ENCODE measurements at places on chromosomes 2 and 18.

- DNase-seq = no peak
These were observed 173.6 kb downstream of the ADCYAP1 start for GRCh38 chr18:1078301-1078700.

DNA sequence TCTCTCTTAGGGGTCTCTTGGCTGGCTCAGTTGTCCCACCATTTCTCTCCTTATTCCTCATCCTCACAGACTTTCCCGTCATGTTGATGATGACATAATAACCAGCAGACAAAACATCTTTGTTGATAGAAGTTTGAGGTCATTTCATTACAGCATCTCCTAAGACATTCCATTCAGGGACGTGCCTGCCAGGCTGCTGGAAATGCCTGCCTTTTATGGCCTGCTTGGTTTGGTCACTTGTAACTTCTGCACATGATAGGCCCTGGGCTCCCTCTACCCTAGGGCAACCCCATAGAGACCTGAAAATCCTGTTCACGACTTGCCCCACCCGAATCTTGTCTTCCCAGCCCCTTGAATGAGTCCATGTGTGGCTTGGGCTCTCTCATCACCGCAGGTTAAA is 81.7 kb downstream of the SDC1 start:
- no peak for DNase-seq

- no peak for DNase-seq
These were observed 16.6 kb upstream of the PIK3C3 start for GRCh38 chr18:41938445-41938844.

DNA sequence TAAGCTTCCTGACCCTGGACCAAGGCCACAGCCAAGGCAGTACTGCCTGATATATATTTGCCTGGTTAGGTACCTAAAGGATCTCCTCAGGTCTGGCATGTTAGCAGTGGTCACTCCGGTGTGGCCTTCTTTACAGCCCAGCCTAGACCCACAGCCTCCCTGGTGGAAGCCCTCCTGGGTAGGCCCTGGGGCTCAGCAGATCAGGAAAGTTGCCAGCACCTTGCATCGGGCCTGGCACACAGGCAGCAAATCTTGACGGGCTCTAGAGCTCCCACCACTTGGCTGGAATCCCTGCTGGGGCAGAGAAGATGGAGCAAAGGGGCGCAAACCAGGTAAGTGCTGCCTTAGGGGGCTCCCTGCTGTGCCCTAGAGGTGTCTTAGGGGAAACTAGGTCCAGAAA is 40.9 kb upstream of the ATP6V1B1 start:
- no peak for DNase-seq

- DNase-seq = no peak
These were observed 13.3 kb downstream of the ANKRD44 start for GRCh38 chr2:197297266-197297665.

- DNase-seq = no peak
These were observed at the start of gene CFAP65 for GRCh38 chr2:219041252-219041651. TSS of gene CFAP65 (minus strand) at chr2:219041516. CDS start at chr2:219039048, 2,468 bp downstream.

DNA sequence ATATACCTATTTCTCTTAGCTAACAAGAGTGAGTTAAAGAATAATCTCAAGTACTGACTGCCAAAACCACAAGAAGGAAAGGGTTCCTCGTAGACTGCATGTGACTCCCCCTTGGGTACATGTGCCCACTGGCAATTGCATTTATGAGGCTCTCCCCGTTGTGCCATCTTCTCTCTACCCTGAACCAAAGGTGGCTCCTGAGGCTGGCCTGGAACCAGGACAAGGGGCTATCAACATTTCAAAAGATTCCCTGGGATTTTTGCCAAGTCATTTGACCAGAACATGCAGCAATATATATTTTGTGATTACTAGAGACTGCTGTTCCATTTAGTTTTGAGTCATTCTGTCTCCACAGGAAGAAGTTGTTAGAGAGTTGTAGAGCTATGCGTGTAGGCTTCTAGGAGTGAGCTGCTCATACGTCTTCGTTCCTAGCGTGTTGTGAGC is 45.8 kb downstream of the LAMA3 start:
- no peak for DNase-seq

DNA sequence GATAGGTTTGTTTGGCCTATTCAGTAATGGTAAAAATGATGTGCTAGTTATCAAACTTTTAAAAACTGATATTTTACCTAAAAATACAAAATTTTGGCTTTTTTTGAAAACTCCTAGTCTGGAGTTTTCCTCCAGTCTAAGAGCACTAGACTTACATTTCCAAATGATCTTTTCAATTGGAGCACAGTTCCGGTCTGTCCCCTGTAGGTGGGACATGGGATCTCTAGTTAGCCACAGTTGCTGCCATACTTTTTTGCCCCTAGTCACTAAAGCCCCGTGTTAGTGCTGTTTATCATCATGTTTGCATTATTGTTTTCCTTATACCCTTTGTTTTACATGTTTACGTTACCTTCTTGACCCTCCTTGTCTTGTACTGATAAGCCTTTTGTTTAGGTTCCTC is 52.4 kb downstream of the RELCH start:
- no peak for DNase-seq

GRCh38 chr18:59279722-59280121 is 6.5 kb upstream of the RAX start:
- no peak for DNase-seq

GRCh38 chr18:24446953-24447538 is 13.4 kb upstream of the HRH4 start:
- DNase-seq = no peak

DNA sequence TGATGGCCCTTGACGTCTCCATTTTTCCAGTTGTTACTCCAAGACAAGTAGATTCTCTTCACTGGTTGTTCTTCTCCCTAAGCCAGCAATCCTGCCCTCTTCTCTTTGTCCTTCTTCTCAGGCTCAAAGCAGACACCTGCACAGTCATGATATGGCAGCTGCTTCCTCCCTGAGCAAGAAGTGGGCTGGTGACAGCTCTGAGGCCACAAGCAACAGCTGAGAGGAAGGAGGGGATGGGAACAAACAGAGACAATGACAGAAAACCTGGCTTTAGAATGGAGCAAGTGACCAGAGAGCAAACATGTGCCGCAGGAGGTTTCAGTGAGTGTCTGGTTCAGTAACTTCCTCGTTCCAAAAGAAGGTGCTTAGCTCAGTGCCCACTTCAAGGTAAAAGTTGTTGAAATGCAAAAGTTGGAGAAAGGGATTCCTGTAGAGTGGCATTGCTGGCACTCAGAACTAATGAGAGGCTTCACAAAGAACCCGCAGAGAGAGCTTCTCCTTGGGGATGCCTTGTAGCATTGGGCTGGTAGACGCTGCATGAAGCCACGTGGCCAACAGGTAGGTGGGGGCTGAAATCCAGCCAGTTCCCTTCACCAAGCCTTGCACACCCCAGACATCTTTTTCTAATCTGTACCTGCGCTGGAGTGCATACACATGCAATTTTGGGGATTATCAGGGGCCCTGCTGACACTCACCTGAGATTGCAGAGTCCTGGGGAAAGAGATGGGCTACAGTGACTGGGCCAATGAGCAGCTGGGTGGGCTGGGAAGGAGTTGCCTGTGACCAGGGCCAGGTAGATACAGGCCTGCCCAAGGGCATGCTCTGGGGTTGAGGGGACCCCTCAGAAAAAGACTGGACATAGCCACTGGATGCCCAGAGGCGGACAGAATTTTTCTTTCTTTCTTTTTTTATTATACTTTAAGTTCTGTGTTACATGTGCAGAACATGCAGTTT is 153.3 kb upstream of the RAB12 start:
- no peak for DNase-seq

DNA sequence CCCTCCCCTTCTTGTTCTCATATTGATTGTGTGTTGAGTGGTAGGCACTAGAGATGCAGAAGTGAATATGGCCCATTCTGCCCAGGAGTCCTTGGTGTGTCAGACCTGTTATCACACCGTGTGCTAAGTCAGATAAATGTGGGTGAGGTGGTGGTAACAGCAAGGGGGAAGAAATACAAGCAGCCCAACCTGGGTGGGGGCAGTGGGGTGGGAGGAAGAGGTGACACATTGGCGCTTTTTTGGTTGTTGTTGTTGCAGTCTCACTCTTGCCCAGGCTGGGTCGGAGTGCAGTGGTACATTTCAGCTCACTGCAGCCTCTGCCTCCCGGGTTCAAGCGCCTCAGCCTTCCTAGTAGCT is 12.8 kb downstream of the B3GNT2 start:
- DNase-seq = no peak

GRCh38 chr2:201406077-201406662 is 45.1 kb downstream of the TRAK2 start:
- no peak for DNase-seq

DNA sequence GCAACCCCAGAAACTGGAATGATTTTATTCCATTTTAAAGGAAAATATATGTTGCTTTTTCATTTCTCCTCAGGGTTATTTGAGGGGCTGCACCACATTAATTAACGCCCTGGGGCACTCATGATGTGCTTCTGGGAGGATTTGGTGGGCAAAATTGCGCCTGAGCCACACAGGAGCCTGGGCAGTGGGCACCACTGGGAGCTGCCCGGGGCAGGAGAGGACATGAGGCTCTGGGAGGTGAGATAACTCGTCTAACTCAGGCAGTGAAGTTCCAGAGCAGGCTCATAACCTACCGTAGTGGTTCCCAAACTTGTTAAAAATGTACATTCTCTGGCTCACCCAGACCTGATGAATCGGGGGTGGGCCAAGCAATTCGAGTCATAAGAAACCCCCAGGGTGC is 68.3 kb downstream of the EDAR start:
- no peak for DNase-seq

GRCh38 chr2:60118061-60118460 is 435.4 kb downstream of the BCL11A start:
- DNase-seq = no peak

All from Right ventricle myocardium inferior (tissue), 1 donor.